ENCODE measurements at places on chromosomes 3 and 15. TPM values are rescaled to one million over a fixed set of nuclear protein-coding genes. Genes with fewer than 3 reads are reported as not detected.

DNA sequence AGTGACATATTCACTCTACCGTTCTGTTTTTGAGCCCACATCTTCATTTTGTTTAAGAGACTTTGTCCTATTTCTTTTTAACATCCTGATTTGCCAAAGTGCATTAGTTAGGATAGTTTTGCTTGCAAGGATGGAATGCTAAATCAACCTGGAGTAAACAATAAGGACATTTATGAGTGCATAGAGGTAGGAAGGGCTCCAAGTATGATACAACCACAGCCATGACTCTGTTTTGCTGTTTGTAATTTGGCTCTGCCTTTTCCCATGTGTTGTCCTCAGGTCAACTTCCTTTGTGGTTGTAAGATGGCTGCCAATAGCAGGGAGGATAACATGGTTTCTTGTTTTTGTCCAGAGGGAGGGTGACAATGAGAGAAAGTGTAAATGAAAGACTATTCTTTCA lies 66.4 kb upstream of the GOLIM4 start:
- DNase-seq, result no peak

- DNase-seq, result no peak
Measured at GRCh38 chr3:143011705-143012104, 10.3 kb downstream of the U2SURP start.

DNA sequence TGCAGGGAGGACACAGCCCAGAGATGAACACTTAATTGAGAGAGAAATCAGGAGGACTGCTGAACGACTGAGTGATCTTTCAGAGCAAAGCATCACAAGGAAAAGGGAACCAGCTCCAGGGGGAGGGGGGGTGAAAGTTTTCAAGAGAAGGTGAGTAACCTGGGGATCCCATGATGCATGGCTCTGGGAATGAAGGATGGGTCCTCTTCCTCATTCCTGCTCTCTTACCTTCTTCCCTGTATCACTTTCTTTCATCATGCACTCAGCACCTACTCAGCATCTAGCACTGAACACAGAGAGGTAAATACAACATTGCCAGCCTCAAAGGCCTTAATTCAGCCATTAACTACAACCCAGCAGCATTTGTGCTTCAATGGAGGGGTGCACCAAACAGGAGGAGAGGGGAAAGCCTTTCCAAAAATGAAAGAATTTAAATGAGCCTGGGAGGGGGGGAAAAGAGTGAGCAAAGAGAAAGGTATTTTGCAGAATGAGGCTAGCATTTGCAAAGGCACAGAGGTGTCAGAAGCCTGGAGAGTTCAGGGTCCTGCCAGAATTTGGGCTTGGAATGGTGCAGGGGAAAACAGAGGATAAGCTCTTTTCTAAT lies 427.4 kb downstream of the FOXP1 start:
- DNase-seq, result no peak

GRCh38 chr15:80966431-80967197 lies 23.0 kb downstream of the MESD start:
- no peak for DNase-seq

- no peak for DNase-seq
Measured at GRCh38 chr3:62758296-62759066, 116.7 kb downstream of the CADPS start.

GRCh38 chr3:149042789-149043386 lies 43.4 kb downstream of the HLTF start:
- DNase-seq, result no peak

- DNase-seq, result no peak
Measured at GRCh38 chr3:106251160-106251892, 382.5 kb upstream of the CBLB start.

DNA sequence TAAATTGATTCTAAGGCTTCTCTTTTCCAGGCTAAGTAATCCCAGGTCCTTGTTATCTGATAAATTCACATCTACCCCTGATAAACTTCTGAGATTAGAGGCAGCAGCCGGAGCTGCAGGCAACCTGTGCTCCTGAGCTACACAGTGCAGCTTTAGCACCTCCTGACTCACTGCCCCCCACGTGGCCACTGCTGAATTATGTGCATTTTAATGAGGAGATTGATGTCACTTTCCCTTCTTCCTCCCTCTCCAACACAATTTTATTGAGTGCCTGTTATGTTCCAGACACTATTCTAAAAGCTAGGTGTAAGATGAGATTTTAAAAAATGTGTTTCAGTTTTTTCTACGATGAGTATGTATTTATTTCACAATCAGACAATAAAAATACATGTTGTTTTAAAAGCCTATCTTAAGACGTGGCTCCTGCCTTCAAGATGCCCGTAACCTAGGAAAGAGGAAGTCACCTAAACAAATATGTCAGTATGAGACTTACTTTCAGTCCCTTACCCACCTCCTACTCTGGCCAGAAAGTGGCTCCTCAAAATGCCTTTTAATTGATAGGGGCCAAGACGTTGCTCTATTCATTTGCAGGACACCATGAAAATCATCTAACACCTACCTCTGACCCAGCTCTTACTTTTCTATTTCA lies 161.5 kb upstream of the PFN2 start:
- DNase-seq, result no peak

DNA sequence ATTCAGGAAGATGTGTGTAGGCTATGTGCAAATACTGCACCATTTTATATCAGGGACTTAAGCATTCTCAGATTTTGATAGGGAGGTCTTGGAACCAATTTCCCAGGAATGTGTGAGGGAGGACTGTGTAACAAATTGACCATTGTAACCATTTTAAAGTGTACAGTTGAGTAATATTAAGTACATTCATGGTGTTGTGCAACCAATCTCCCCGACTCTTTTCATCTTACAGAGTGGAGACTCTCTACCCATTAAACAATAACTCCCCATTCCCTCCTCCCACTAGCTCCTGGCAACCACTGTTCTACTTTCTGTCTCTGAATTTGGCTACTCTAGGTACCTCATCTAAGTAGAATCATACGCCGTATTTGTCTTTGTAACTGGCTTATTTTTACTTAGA lies 5.1 kb downstream of the RCN2 start:
- DNase-seq, result no peak

GRCh38 chr3:170418422-170419398 lies at the start of gene CLDN11:
Gene CLDN11 (plus strand): TSS chr3:170418868. CDS start chr3:170419067, 199 bp downstream.
- DNase-seq, result no peak

- DNase-seq, result no peak
Measured at GRCh38 chr15:71532994-71533393, 277.4 kb upstream of the NR2E3 start.

DNA sequence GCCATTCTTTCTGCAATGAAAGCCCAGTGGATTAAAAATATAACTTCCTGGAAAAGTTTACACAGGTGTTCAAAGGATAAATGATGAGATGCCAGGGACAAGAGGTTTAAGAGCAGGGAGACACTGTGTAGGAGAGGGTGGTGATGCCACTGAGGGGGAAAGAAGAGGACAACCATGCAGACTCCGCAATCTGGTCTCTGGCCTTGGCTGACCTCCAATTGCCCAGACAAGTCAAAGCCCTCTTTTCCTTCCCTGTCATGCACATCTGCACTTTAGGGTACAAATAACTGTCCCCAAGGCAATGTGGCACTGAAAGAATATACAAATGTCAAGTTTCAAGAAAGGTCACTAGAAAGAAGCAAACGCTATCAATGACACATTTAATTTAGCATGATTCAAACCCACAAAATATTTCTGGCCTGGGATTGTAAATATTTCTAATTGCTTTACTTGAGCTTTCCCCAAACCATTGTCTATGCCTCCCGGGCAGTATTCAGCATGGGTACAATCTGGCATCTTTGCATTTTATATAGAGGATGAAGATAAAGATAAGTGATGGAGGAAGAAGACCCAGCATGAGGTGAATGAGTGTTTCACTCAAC lies 319.4 kb downstream of the PLCL2 start:
- DNase-seq, result no peak

DNA sequence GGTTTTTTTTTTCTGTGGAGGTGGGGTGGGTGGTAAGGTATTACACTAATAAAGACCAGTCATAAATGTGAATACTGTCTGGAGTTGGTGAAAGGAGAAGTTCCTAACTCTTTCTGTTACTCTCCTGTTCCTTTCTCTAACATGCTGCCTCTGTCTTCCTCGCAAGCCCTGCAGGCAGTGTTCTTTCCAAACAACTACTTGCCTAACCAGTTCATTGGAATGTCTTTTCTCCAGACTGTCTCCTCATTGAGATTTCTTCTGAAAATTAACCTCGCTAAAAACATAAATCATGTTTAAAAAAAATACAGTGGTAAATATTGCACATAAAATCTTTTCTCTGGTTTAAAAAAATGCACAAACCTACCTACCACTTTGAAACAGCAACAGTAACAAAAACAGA lies 135.2 kb downstream of the TP63 start:
- no peak for DNase-seq

- no peak for DNase-seq
Measured at GRCh38 chr15:77851691-77852090, 219.0 kb upstream of the LINGO1 start.

DNA sequence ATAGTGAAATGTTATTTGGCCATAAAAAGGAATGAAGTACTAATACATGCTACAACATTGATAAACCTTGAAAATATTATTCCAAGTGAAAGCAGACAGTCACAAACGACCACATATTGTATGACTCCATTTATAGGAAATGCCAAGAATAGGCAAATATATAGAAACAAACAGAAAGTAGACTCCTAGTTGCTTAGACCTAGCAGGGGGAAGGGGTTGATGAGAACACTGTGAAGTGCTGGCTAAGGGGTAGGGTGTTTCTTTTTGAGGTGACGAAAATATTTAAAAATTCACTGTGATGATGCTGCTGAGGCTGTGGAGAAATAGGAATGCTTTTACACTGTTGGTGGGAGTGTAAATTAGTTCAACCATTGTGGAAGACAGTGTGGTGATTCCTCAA lies 30.5 kb upstream of the XIRP1 start:
- no peak for DNase-seq

DNA sequence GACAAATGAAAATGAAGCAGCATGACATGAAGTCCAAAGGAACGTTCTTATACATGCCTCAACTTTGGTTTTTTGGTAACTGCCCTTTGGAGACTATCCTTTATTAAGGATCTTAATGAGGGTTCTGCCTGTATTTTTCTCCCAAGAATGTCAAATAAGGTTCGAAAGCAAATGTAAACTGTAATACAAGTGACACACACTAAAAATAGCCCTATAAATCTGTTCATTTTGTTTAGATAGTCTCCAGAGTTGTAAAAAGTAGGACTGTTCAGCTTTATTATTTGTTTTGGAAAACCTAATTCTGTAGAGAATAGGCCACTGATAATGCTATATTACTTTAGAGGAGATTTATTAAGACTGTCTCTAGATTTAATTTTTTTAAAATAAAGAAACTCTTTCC lies 80.5 kb upstream of the CDIN1 start:
- DNase-seq, result no peak

DNA sequence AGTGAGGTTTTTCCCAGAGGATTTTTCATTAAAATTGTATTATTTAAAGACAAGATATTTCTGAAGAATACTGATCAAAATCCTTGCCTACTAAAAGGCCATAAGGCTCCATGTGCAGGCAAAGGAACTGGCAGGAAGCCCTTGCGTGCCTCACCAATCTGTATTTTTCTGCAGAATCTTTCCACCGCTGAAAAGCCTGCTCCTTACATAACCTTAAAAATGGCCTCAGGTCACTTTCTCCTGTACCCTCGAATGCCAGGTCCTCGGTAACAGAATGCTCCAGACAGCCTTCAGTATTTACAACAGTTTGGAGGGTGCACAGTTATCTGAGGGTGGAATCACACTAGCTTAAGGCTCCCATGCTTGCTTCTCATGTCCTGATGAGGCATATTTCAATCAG lies 3.2 kb downstream of the MORC1 start:
- DNase-seq, result no peak

- DNase-seq, result no peak
Measured at GRCh38 chr15:60511351-60512031, 32.5 kb upstream of the ICE2 start.

GRCh38 chr3:129585949-129586657 lies 20.4 kb downstream of the PLXND1 start:
- no peak for DNase-seq

GRCh38 chr15:43922021-43922420 lies 95.2 kb downstream of the WDR76 start:
- DNase-seq, result no peak

GRCh38 chr15:87649175-87649574 lies 607.4 kb downstream of the NTRK3 start:
- DNase-seq, result no peak

DNA sequence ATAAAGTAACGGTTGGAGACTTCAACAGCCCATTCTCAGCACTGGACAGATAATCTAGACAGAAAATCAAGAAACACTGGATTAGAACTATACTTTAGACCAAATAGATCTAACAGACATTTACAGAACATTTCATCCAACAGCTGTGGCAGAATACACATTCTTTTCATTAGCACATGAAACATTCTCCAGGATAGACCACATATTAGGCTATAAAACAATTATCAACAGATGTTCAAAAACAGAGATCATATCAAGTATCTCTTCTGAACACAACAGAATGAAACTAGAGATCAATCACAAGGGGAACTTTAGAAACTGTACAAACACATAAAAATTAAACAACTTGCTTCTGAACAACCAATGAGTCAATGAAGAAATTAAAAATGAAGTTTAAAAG lies 133.3 kb downstream of the ADAM10 start:
- no peak for DNase-seq

DNA sequence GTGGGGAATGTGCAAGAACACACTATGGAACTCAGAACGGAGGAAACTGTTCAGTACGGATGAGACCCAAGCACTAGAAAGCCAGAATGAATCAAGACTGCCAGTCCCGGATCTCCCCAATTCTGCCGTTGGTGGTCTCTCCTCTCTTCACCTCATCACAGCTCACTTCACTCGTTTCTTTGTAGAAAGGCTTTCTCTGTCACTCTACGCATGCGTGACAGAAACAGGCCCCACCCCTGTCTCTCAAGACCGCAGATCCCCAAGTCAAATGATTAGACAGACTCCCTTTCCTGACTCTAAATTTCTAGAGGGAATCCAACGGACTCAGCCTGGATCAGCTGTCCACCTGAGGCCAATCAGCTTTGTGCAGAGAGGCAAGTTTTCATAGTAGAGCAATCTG lies 505.7 kb upstream of the ADAMTS9 start:
- DNase-seq, result no peak

PPP1R14D gene
- total RNA-seq, result not detected

MESP1 gene
- total RNA-seq, result 0.22 TPM

TMEM40 gene
- not detected for total RNA-seq

ZNF80 gene
- 0.16 TPM for total RNA-seq

ADGRG7 gene
- not detected for total RNA-seq

SLC2A2 gene
- not detected for total RNA-seq

PCBP4 gene
- total RNA-seq, result 16.8 TPM

DCLK3 gene
- total RNA-seq, result not detected

STAC gene
- total RNA-seq, result not detected

SETD2 gene
- total RNA-seq, result 87.3 TPM

CDHR4 gene
- total RNA-seq, result not detected

UBAP1L gene
- total RNA-seq, result 7.2 TPM

CTSH gene
- 11.4 TPM for total RNA-seq

SI gene
- not detected for total RNA-seq

RARRES1 gene
- not detected for total RNA-seq

TMEM44 gene
- 0.98 TPM for total RNA-seq

HHLA2 gene
- 0.36 TPM for total RNA-seq

FBXL22 gene
- 0.66 TPM for total RNA-seq

HYAL1 gene
- not detected for total RNA-seq

EFCAB12 gene
- 3.4 TPM for total RNA-seq

SLCO2A1 gene
- total RNA-seq, result not detected

GPR15 gene
- 9.6 TPM for total RNA-seq

EPHA3 gene
- total RNA-seq, result not detected

GRAMD2A gene
- not detected for total RNA-seq
